ENCODE measurements at places on chromosomes 2 and 18. TPM values are rescaled to one million over a fixed set of nuclear protein-coding genes. Genes with fewer than 3 reads are reported as not detected.

GRCh38 chr2:157698430-157698829 lies 69.8 kb upstream of the ACVR1C start:
- no peaks in the 10 kb centered on the region for H3K27me3 ChIP-seq
- H3K27ac ChIP-seq, result no peak overlapping the region
- no peaks in the 10 kb centered on the region for H3K4me1 ChIP-seq
- DNase-seq, result no peak
- no peak overlapping the region for H3K4me3 ChIP-seq
- H3K36me3 ChIP-seq, result no peaks in the 10 kb centered on the region

GRCh38 chr2:70396612-70397011 lies 94.7 kb upstream of the FAM136A start:
- H3K36me3 ChIP-seq, result no peaks in the 10 kb centered on the region
- H3K4me1 ChIP-seq, result no peaks in the 10 kb centered on the region

GRCh38 chr2:207248702-207249377 lies 83.1 kb upstream of the KLF7 start:
- no peak overlapping the region for H3K27ac ChIP-seq
- no peak for DNase-seq
- H3K27me3 ChIP-seq, result no peaks in the 10 kb centered on the region
- H3K36me3 ChIP-seq, result no peaks in the 10 kb centered on the region

- no peaks in the 10 kb centered on the region for H3K27me3 ChIP-seq
- DNase-seq, result peak; percentile 7
- H3K4me1 ChIP-seq, result peaks cover 16% of the 10 kb centered on the region
- no peak overlapping the region for H3K27ac ChIP-seq
- no peaks in the 10 kb centered on the region for H3K36me3 ChIP-seq
These were observed 120.3 kb upstream of the ACAA2 start for GRCh38 chr18:49933530-49934128.

GRCh38 chr18:7122376-7122775 lies 4.8 kb upstream of the LAMA1 start:
- no peak overlapping the region for H3K27ac ChIP-seq
- H3K36me3 ChIP-seq, result no peaks in the 10 kb centered on the region
- no peaks in the 10 kb centered on the region for H3K4me1 ChIP-seq
- H3K27me3 ChIP-seq, result peaks cover 20% of the 10 kb centered on the region
- no peak for DNase-seq
- no peak overlapping the region for H3K4me3 ChIP-seq

DNA sequence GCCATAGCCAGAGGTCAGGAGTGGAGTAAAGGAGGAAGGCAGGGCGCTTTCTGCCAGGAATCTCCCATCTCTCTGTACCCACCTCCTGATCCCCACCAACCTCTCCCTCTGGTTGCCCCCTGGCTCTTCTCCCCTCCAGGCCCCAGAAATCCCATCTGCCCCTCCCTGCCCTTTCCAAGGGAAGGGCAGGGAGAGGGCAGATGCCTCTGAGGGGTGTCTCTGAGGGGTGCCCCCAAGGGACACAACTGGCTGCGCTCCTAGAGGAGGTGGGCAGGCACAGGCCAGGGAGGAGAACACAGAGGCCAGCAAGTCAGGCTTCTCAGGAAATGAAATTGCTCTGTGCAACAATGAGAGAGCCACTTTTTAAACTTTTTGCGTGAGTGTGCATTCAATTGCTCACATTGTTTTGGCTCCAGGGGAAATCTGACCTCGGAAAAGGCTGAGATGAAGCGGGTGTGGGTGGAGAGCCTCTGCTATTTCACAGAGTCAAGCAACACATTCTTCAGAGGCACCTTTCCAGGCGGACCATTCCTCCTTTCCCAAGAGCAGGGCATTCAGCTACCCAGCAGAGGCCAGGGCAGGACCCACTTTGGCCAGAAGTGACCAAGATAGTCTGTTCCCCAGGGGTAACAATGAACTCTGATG lies 125.5 kb downstream of the SMAD7 start:
- H3K27ac ChIP-seq, result no peak overlapping the region
- DNase-seq, result no peak
- H3K4me1 ChIP-seq, result no peaks in the 10 kb centered on the region
- no peak overlapping the region for H3K4me3 ChIP-seq
- no peaks in the 10 kb centered on the region for H3K36me3 ChIP-seq

GRCh38 chr2:79547568-79547967 lies 34.7 kb downstream of the CTNNA2 start:
- no peaks in the 10 kb centered on the region for H3K36me3 ChIP-seq
- no peak for DNase-seq
- no peaks in the 10 kb centered on the region for H3K27me3 ChIP-seq
- H3K4me1 ChIP-seq, result no peaks in the 10 kb centered on the region

DNA sequence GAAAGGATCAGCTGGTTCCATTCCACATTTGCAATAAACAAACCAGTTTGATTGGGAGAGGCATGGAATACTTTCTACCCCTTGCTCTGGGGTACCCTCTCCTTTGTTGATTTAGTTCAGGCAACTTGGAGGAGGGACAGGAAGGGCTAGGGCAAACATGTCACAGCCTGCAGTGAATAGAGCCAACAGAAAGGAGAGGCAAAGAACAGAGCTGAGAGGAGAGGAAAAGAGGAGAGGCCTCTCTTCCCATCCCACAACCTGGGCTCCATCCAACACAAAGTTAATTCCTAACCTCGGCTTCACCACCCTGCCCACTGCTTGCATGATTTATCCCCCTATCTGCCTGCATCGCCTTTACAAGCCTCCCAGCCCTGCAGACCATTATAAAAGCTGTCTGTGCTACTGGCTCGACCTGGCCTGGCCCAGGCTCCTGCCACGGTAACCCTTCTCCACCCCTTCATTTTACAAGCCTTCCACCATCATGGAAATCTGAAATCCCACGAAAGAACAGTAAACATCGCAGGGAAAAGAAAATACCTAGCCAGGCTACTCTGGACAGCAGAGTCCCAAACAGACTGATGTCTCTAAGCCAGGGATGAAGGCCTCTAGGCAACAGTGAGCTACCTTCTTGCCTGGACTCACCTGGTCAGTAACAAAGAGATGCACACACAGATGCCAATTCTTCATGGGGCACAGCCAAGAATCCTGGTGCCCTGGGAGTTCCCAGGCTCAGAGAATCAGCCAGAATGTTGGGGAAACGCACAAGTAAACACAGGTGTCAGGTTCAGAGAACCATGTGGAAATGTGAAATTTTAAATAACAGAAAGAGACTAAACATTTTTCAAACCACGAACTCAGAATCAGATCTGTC lies 43.6 kb downstream of the NHEJ1 start:
- peaks cover 8% of the 10 kb centered on the region for H3K4me1 ChIP-seq
- H3K36me3 ChIP-seq, result no peaks in the 10 kb centered on the region
- H3K4me3 ChIP-seq, result no peak overlapping the region
- no peak overlapping the region for H3K27ac ChIP-seq
- no peak for DNase-seq
- H3K27me3 ChIP-seq, result no peaks in the 10 kb centered on the region

GPD2 gene
- 17.1 TPM for polyA plus RNA-seq

- no peak for DNase-seq
- H3K36me3 ChIP-seq, result peaks cover 32% of the 10 kb centered on the region
- no peaks in the 10 kb centered on the region for H3K27me3 ChIP-seq
These were observed 569 bp downstream of the TMX3 start for GRCh38 chr18:68714366-68714711.

CDH19 gene
- 0.01 TPM for polyA plus RNA-seq

- H3K4me1 ChIP-seq, result no peaks in the 10 kb centered on the region
- H3K27ac ChIP-seq, result no peak overlapping the region
- no peak overlapping the region for H3K4me3 ChIP-seq
- no peaks in the 10 kb centered on the region for H3K36me3 ChIP-seq
- peaks cover 3% of the 10 kb centered on the region for H3K27me3 ChIP-seq
- DNase-seq, result no peak
These were observed 71.1 kb downstream of the TDRD15 start for GRCh38 chr2:21194858-21195271.

GULP1 gene
- not detected for polyA plus RNA-seq

GPAT2 gene
- 0.44 TPM for polyA plus RNA-seq

TUBA3D gene
- not detected for polyA plus RNA-seq

DNA sequence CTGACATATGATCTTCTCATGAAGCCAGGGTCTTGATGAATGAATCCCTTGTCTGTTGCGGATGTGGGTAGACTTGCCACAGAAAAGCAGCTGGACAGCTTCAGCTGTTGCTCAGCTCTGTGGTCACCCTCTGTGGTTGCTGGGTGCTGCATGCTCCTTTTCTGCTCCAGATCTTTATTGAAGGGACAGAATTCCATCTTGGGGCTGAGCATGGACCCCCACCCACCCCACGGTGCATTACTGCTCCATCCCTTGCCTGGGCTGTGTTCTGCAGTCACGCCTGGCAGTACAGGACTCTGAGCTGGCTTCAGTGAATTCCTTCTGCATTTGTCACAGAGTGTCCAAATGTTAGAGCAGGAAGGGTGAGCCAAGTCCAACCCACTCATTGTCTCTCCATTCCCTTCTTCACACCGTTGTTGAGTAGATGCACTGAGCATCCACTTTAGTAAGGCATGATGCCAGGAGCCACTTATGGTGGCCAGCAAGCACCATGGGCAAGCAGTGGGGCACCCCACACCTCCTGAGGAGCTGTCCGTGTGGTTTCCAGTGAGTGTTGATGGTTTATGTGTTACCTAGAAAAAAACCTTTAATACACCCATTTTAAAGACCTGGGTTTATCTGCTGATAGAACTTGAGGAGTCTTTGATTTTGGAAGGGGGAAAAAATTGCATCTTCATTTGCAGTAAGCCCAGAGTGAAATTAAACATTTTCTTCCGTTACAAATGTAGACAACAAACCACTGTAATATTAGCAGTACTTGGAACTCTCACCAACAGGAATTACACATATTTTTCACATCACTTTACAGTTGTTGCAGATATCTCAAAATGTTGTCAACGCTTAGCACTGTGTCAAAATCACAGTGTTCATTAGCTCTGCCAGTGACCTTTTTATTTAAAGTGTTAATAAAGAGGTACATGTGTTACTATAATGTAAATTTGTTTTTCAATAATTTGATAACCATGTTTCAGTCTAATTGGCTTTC lies 14.7 kb upstream of the ITGB6 start:
- no peak overlapping the region for H3K27ac ChIP-seq
- H3K4me1 ChIP-seq, result peaks cover 4% of the 10 kb centered on the region
- H3K36me3 ChIP-seq, result no peaks in the 10 kb centered on the region
- H3K4me3 ChIP-seq, result no peak overlapping the region

LAMA1 gene
- not detected for polyA plus RNA-seq

KIF3C gene
- polyA plus RNA-seq, result 0.36 TPM

ALPI gene
- polyA plus RNA-seq, result not detected

NETO1 gene
- not detected for polyA plus RNA-seq

DNA sequence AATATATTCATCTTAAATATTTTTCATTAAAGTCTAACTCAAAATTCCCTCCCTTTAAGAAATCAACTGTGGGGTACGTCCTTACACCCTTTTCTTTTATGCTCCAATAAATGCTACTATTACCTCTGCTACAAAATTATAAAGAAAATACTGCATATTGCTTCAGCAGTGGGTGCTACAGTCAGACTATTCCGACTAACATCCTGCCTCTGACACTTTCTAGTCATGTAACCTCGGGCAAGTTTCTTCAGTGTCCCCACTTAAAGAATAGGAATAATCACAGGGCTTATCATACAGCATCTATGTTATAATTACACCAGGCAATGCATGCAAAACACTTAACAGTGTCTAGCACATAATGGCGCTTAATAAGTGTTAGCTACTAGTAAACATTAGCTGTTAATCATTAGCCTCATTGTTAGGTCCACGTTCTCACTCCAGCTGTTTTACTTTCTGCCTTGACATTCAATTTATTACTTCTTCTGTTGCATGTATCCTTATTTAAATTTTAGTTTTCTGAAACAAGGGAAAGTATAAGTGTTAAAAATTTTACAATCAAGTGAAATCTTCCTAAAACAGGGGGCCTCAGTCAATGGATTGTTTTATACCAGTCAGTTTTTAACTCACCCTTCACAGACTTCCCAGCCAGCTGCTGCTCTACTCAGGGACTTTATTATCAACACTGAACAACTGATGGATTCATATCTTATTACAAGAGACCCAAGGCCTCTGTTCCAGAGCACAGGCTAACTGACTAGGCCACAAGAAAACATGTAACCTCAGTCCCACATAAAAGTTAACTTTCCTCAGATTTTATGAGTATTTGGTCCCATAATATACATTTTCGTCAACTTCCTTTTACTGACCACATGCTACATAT lies 54.0 kb downstream of the CLASP1 start:
- H3K27ac ChIP-seq, result peak overlapping the region; percentile 97
- no peaks in the 10 kb centered on the region for H3K27me3 ChIP-seq
- no peak for DNase-seq
- peak overlapping the region; percentile 82 for H3K4me3 ChIP-seq
- H3K4me1 ChIP-seq, result peaks cover 22% of the 10 kb centered on the region

DNA sequence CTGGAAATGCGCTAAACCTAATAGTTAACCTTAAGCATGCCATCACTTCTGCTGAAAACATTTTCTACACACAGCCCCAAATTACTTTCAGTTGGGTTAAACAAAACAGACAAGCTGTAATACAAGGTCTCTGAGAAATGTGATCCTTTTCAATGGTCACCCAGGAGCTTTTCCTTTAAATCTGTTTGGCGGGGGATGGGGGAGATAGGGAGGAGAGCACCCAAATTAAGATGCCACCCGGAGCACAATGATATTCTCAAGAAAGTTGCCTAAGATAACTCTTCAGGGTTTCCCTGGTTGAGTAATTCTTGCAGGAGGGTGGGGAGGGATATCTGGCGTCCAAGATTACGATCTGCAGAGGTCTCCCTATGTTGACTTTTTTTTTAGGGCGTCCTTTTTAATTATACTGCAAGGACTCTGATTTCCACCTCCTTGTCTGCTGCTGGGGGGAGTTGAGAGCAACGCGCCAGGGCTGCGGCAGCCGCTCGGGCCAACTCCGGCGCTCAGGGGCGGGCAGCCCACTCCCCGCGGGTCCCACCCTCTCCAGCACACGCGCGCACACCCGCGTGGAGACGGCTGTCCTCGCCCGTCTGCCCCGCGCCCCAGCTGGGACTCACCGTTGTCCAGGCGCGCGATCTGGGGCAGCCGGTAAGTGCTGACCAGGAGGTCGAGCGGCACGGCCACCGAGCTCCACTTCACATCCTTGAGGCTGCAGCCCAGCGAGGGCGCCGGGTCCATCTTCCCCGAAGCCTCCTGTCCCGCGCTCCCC lies 807 bp downstream of the GAREM1 start:
- no peaks in the 10 kb centered on the region for H3K36me3 ChIP-seq
- no peak overlapping the region for H3K27ac ChIP-seq
- H3K27me3 ChIP-seq, result peaks cover 73% of the 10 kb centered on the region
- H3K4me1 ChIP-seq, result peaks cover 22% of the 10 kb centered on the region

DNA sequence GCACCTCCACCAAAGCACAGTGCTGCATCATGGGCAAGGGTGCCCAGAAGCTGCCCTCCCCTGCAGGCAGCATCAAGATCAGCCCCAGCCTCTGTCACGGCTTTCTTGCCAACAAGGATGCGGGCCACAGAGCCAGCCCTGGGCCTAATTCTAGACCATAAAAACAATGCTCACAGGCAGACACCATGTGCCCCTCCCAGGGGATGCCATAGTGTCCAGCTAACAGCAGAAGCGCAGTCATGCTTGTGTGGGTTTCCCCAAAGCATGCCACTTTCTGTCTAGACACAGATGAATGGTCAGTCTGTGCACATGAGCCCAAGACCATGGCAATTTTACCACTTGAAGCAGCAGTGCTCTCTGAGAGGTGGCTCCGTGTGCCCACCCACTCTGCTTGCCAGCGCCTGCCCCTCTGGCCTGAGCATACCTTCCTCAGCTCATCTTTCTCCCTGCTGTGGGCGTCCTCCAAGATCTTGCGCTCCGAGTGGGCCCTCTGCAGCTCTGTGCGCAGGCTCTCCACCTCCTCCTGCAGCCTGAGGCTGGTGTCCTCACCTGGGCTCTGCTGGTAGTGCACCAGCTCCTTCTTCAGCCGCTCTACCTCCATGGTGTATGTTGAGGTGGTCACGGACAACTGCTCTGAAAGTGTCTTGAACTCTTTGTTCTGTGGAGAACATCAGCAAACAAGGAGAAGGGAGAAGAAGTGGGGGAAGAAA lies 81.3 kb upstream of the ACAA2 start:
- H3K27me3 ChIP-seq, result no peaks in the 10 kb centered on the region
- H3K4me3 ChIP-seq, result no peak overlapping the region
- no peaks in the 10 kb centered on the region for H3K36me3 ChIP-seq
- no peaks in the 10 kb centered on the region for H3K4me1 ChIP-seq
- no peak overlapping the region for H3K27ac ChIP-seq
